ENCODE measurements at places on chromosomes 16 and 17. TPM values are rescaled to one million over a fixed set of nuclear protein-coding genes. Genes with fewer than 3 reads are reported as not detected.

- DNase-seq: no peak
Measured at GRCh38 chr17:16297367-16298139, 55.7 kb downstream of the CENPV start.

DNA sequence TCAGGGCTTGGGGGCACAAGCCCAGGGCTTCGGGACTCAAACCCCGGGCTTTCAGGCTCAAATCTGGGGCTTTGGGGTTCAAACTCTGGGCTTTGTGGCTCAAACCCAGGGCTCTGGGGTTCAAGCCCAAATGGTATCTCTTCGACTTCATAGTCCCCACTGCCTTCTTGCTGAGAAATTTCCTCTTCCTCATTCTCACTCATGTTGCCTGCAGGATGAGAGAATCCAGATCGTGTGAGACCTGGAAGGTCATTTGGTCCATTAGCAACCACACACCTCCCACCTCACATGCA, 576 bp downstream of the ZNF768 start:
- DNase-seq: no peak

BAIAP3 gene
- 0.56 TPM for total RNA-seq

MMP28 gene
- total RNA-seq: not detected

- DNase-seq: no peak
Measured at GRCh38 chr16:69273009-69273408, 38.1 kb upstream of the VPS4A start.

DNA sequence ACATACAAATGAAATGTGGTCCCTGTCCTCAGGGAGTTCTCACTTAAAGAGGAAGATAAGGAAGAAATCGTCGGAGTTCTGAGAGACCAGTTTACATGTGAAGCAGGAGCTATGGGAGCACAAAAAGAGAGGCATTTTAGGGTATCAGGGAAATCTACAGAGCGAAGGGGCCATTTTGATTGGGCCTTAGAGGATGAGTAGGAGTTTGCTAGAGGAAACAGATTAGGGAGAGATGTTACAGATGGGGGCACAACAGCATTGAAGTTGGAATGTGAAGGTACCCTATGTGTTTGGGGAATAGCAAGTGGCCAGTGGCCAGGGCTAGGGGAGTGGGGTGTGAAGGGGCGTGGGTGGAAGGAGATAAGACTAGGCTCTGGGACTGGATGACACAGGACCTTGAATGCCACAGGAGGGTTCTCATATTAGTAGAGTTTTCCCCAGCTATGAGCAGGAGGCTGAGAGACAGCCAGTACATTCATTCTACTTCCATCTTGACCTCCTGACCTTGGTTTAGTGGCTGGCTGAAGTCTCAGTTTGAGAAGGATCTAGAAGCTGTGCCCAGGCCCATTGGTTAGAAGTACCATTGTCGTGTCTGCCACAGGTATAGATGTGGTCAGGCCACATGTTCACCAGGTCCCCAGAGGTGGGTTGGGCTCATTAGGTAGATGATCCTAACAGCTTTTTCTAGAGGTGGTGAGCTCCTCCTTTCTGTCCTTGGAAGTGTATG, 34.8 kb downstream of the CPNE2 start:
- peak; percentile 42 for DNase-seq

DNAAF8 gene
- total RNA-seq: 0.36 TPM

ARL16 gene
- 18.6 TPM for total RNA-seq

DNA sequence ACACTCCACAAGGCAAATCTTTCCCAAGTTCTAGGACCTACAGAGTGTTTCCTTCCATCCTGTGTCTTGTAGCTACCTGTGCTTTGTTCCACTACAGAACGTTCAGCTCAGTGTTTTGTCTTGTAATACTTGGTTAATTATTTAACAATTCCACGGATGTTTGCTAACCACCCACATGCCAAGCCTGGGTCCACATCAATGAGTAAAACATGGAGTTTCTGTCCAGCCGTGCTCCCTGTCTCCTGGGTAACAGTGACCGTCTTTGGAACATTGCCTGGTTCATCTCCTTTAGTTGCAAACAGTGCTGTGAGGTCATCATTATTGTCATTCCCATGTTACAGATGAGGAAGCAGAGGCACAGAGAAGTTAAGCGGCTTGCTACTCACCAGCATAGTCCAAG, 41.3 kb downstream of the IRF8 start:
- DNase-seq: no peak

GRCh38 chr17:79849953-79850352, 10.7 kb upstream of the CBX4 start:
- no peak for DNase-seq

GRCh38 chr17:20948984-20949777, 93.6 kb downstream of the USP22 start:
- no peak for DNase-seq

DNA sequence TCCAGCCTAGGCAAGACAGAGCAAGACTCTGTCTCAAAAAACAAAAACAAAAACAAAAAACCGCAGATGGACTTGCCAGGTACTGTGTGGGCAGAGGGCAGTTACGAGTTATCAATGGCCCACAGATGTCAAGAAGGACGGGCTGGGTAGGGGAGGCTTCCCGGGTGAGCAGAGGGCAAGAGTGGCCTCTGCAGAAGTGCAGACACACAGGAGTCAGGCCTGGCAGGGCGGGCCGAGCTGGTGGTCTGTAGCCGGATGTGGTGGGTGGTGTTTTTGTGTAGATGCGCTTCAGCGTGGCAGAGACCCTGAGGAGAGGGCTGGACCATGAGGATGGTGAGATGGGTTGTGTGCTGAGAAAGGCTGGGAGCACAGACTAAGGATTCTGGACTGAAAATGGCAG, 44.9 kb upstream of the KDM6B start:
- no peak for DNase-seq

CDRT15L2 gene
- total RNA-seq: not detected

GRCh38 chr17:40402668-40403067, 15.0 kb downstream of the TOP2A start:
- DNase-seq: no peak

LGALS9B gene
- total RNA-seq: 0.85 TPM

DNA sequence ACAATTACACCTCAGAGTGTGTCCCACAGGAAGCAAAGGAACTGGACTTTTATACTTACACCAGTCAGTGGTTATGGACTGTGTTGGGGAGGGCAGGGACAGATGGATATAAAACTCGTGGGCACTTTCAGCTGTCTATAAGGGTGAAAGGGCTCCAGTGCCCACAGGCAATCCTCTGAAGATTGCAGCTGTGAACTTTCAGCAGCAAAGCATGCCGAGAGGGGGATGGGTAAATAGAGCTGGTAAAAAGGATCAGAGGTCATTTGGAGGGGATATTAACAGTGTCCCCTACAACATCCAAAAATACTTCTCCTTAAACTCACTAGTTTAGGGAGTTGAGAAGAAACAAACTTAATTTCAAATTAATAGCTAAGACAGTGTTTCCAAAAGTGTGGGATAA, 13.3 kb upstream of the RFWD3 start:
- DNase-seq: no peak

- DNase-seq: no peak
Measured at GRCh38 chr16:66548068-66548467, 1.9 kb downstream of the TK2 start.

TIGD7 gene
- total RNA-seq: 2.0 TPM

MYADML2 gene
- not detected for total RNA-seq

BCAR1 gene
- 14.1 TPM for total RNA-seq

MMP2 gene
- total RNA-seq: 0.35 TPM

- no peak for DNase-seq
Measured at GRCh38 chr17:52147872-52148271, 10.6 kb downstream of the CA10 start.

DNA sequence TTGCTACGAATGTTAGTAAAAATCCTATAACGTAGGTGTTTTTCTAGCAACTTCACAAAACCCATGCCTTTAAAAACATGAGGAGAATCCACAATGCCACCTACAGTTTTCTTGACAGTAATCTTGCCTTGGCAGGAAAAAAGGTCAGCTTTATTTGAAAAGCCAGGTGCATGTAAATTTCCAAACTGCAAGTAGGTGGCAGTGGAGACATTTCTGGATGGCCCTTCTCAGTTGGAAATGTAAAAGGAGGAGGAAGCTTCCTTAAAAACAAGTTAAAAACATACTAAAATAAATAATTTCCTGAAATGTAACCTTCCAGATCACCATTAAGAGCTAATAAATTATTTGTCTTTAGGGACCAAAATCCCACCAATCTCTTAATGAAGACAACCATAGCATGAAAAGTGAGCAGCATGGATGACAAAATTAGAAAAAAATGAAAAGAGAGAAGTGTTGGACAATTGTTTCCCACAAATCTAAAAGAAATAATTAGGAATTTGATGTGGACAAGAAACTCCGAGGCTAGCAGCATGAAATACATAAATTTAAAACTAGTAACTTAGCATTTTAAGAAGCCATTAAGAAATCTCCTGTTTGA, 152.2 kb downstream of the SNX11 start:
- DNase-seq: no peak

DNA sequence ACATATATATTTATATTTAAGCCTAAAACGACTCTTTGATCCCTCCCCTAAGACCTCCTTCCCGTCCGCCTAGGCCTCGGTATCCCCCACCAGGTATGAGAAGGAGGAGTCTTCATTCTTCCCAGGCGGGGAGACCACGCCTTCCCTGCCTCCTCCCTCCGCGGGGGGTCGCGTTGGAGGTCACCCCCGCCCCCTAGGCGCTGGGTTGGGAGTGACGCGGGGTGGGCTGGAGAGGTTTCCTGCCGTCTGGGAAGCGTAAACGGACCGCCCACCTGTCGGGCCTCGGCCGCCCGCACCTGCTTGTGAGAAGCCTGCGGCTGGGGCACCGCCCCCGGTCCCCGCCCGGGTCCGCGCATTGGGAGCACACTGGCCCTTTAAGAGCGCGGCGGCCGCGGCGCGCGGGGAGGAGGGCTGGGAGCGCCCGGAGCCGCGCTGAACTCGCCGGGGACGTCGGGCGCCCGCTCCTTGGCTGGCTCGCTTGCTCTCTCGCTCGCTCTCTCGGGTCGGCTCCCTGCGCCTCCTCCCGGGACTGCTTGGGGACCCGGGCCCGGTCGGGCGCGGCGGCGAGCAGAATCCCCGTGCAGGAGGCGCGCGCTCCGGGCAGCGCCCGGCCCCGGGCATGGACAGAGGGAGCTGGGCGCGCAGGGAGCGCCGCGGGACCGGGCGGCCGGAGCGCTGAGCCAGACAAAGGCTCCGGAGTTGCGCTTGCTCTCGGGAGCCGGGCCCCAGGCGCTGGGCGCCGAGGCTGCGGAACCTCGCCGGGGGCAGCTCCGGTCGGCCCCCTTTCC, at the start of gene MMP15:
Gene MMP15 (plus strand): TSS at position 404 of the 788 bp plus-strand sequence. CDS start 597 bp downstream, outside the sequence.
- DNase-seq: no peak

- DNase-seq: no peak
Measured at GRCh38 chr17:22203208-22203715, 510.9 kb downstream of the KCNJ18 start.

GRCh38 chr17:9672266-9672665, 26.9 kb downstream of the USP43 start:
- DNase-seq: no peak

DNA sequence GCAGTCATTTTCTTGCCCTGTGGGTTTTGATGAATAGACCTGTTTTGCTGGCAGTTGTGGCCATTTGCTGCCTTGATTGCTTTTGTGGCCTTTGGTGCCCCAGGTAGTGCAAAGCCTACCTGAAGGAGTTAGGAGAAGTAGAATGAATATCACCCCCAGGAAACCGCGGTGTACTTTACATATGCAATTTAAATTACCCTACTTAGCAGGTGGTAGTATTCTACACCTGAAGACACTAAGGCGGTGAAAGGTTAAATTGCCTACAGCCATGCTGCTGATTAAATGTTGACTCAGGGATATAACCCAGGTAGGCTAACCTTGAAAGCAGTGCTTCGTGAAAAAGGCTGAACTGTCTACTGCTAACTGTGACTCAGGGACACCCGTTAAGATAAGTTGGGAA, 27.2 kb upstream of the WWOX start:
- no peak for DNase-seq

DNA sequence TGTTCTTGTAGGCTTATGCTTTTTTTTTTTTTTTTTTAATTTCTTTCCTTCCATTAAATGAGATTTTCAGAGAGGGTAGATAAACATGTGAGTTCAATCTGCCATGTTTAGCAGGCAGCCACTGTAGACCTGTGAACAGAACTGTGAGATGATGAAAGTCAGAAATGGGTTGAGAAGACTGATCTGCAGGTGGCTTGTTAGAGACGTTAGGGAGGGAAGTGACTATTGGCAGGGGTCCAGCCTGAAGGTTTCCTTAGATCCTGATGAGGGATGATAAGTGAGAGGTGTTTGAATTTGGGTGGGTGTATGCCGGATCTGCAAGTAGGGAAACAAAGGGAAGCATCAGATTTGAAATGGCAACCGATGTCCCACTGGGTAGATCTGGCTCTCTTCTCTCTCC, 157.8 kb downstream of the HS3ST3B1 start:
- no peak for DNase-seq

DNA sequence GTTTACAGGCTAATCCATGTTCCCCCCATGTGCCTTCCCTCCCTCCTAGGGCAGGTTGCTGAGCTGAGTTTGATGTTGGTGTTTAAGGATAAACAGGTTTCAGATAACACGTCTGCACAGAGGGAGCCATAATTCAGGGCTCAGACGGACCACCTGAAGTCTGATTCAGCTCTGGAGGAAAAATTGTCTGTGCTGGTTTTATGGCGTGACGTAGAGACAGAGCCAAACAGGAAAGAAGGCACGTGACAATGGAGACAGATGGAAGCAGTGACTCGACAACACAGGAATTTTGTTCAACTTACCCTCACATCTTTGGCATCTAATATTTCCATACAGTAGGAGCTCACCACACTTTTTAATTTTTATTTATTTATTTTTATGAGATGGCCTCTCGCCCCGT, 10.7 kb upstream of the USP10 start:
- no peak for DNase-seq

- no peak for DNase-seq
Measured at GRCh38 chr17:72150632-72151460, 30.0 kb downstream of the SOX9 start.

DNA sequence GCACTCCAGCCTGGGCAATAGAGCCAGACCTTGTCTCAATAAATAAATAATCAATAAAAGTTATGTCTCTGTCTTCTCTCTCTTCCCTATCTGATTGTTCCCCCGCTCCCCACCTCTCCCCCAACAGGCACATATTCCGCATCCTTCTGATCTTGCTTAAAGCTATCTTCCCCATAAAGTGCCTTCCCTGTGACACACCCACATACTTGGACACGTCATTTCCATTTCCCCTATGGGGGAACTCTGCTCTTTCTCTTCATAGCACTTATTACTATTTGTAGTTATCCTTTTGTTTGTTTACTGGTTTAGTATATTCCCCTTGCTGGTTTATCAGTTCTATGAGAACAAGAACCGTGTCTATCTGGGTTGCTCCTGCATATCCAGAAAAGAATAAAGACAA, 14.9 kb downstream of the MYO1D start:
- DNase-seq: no peak

GRCh38 chr16:63577891-63578290, 1541.7 kb upstream of the CDH8 start:
- DNase-seq: no peak

- DNase-seq: peak; percentile 53
Measured at GRCh38 chr17:10052106-10052813, 146.1 kb downstream of the GAS7 start.
